ENCODE measurements at places on chromosomes 11 and 22. TPM values are rescaled to one million over a fixed set of nuclear protein-coding genes. Genes with fewer than 3 reads are reported as not detected.

A4GALT gene
- 23.5 TPM for total RNA-seq

OR2AG1 gene
- total RNA-seq = not detected

GALNT18 gene
- 41.0 TPM for total RNA-seq

CCDC157 gene
- total RNA-seq = 0.83 TPM

NEFH gene
- total RNA-seq = 1.9 TPM

MAPK1 gene
- 47.6 TPM for total RNA-seq

GRCh38 chr22:41481131-41481830 is 12.4 kb downstream of the ACO2 start:
- no peak for DNase-seq

DNA sequence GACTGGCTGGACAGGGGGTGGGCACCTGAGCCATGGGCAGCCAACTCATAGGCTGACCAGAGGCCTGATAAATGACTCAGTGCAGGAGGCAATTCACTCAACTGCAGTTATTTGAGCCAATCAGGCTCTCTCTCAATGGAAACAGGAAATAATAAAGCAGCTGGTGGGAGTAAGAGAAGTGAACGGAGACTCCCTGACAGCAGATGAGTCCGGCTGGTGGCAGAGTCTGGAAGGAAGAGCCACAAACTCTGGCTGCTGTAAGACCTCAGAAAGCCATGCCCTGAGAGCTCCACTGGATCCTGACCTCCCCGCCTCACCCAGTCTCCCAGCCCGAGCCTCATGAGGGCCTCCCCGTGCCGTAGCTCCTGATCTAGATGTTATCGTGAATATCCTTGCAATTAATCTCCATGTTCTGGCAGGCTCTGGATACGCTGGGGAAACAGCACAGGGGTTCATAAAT is 69.8 kb downstream of the TRIM29 start:
- DNase-seq = no peak

DNA sequence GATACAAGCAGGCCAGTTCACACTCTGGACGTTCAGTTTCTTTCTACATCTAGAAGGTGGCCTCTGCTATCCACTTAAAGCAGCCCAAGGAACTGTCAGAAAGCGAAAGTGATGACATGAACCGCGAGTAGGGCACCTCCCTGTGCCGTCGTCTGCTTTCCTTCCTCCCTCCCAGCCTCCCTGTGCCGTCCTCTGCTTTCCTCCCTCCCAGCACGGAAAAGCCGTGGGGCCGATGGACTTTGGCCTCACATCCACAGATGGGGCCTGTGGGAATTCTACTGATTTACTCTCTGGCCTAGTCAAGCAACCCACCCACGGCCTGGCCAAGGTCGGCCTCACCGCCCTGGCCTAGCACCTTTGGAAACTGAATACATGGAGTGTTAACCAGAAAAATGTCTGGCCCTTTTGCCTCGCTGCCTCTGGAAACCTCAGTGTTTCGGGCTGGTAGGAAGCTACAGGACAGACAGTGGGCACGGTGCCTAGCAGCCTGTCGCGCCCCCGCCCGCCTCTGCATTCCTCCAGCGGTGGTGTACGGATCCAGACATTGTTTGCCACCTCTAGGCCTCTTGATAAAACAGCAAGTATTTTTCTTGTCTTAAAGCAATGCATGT is 14.2 kb downstream of the PEX26 start:
- peak; percentile 87 for DNase-seq

DNA sequence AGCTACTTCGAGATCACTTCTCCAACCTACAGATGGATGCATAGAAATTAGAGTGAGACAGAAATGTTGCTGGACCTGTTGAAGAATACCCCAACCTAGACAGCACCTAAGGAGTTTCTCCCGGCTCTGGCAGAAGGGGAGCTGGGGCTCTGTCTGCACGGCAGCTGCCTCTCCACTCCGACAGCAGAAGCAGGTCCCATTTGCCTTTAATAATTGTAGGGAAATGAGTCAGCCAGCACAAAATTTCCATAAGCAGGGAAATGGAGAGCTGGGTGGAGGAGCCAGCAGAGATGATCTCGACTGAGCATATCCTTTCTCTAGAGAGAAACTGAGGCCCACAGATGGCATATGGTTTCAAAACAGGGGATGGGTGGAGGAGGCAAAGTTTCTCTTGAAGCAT is 80.1 kb downstream of the EFCAB6 start:
- no peak for DNase-seq

DNA sequence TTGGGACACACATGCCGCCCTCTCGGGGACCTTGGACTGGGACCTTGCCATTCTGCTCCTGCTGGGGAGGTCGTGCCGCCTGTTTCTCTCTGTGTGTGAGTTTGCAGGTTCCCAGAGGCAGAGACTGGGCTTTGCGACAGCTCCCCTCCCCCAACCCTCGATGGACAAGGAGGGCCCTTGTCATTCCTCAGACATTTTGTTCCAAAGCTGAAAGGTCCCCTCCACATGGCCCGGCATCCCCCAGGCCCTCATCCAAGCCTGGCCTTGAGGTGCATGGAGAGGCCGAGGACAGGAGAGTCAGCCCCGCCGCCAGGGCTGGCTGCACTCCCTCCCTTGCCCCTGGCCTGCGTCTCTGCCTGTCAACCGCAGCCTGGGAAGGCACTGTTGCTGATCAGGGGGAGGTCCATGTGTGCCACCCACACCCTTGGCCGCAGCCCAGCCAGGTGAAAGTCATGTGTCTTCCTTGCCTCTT is 25.6 kb downstream of the FADS2 start:
- no peak for DNase-seq

DNA sequence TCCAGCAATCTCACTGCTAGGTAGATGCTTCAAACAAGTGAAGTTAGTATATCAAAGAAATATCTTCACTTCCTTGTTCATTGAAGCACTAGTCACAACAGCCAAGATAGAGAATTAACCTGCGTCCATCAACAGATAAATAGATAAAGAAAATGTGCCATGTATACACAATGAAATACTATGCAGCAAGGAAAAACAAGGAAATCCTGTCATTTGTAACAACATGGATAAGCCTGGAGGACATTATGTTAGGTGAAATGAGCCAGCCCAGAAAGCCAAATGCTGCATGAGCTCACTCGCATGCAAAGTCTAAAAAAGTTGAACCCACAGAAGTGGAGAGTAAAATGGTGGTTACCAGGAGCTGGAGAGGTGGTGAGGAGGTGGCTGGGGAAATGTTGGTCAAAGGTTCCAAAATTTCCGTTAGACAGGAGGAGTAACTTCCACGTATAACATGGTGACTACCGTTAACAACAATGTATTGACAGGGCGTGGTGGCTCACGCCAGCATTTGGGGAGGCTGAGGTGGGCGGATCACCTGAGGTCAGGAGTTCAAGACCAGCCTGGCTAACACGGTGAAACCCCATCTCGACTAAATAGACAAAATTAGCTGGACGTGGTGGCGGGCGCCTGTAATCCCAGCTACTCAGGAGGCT is 23.6 kb upstream of the CARS1 start:
- DNase-seq = no peak

GRCh38 chr11:70306586-70307033 is 36.1 kb downstream of the PPFIA1 start:
- DNase-seq = no peak

DNA sequence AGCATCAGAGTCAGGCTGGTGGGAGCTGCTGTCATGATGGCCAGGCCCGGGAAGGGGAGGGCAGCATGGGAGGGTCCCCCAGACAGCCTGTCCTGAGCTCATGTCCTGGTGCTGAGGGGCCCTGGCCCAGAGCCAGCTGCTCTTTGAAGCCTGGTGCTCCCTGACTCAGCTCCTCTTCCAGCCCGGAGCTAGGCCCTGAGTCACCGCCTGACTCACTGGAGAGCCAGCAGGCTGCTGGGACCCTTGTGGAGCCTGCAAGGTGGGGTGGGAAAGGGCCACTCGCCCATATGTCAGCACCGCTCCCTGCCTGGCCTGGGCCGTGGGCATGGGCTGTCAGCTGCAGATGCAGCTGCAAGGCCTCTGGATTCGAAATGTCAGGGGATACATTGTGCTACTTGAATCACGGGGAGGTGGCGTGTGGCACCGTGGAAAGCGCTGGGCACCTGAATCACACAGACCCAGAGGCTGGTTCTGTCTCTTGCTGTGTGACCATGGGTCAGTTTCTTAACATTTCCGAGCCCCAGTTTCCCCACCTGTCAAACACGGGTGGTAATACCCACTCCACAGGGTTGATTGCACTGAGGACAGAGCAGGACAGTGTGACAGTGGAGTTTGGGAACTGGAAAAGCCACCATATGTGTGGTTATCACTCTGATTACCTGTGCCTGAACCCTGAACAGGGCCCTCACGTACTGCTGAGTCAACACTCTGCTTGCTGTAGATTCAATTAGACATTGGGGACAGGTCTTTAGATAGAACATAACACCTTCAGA is 4.4 kb downstream of the CACNA1I start:
- DNase-seq = no peak

DNA sequence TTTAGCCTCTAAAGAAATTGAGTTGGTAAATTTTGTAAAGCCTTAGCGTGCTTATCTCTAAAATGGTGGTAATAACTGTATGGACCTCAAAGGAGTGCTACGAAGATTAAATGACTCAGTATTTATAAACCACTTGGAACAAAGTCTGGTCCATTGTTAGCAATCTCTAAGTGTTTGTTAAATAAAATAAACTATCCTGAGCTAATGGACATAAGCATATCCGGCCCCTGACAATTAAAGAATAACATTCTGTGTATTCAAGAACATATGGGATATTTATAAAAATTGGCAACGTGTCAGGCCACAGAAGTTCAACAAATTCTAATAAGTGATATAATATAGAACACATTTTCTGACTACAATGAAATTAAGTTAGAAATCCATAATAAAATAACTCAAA is 71.0 kb downstream of the MYEOV start:
- DNase-seq = no peak

DNA sequence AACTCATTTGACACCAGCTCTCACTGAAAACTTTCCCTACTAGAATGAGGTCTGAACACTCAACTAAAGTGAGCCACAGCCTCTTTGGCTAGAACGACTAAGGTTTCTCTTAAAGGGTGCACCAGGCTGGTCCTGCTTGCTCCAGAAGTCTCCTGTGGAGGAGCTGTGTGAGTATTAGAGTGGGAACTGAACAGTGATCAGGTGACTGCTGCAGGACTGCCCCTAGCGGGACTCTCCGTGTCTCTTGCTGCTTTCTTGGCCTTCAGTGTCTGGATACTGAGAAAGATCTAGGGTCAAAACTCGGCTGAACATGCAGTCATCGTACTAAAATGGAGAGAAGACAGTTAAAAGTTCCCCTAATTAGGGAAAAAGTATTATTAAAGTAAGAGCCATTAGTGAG is 34.6 kb downstream of the FAM118A start:
- DNase-seq = no peak

- no peak for DNase-seq
Measured at GRCh38 chr22:35310556-35311550, 11.2 kb downstream of the TOM1 start.

- DNase-seq = peak; percentile 54
Measured at GRCh38 chr22:44926124-44926475, 83.7 kb downstream of the PHF21B start.

GRCh38 chr11:113168354-113169342 is 145.7 kb upstream of the TTC12 start:
- no peak for DNase-seq

DNA sequence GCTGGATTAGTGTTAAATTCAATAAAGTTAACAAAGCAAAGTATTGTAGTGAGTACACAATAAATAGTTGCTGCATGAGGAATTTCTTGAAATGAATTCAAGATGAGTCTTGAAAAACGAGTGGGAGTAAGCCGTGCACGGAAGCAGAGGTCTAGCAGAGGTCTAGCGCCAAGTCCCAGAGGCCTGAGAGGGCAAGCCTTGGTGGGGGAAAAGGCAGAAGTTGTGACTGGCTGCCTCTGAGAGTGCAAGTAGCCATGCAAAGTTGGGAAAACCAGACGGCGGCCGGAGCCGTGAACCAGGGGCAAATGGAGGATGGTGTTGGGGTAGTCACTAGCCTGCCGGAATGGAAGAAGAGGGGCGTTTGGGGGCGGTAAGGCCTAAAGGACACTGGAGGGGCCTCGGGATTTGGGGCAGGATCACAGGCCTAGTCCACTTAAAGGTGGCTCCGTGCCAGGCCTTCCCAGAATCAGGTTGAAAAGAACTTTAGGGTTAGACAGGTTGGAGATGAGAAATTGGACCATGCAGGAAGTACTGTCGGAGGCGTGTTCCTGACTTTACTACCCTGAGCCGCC is 379 bp upstream of the SLC3A2 start:
- no peak for DNase-seq

DNA sequence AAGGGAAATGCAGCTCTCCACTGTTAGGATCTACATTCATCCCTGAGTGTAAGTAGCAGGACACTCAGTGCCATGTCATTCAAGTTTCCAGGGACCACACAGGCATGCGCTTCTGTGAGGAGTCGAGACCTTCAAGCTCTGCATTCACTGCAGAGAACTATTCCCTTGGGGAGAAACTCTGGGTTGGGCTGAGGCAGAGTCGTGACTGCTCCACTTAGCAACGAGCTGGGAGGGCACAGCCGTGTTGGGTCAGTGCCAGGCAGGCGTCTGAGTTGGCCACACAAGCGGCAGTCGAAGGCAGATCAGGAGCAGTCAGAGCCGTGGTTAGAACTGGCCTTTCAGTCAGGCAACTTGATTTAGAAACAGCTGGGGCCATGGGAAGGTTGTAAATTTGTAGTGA is 14.7 kb downstream of the MPEG1 start:
- DNase-seq = peak; percentile 80

- DNase-seq = no peak
Measured at GRCh38 chr22:27552176-27552575, 249.4 kb downstream of the MN1 start.

Data from sigmoid colon (tissue), 7 donors.